ENCODE measurements at places on chromosomes 4 and X. TPM values are rescaled to one million over a fixed set of nuclear protein-coding genes. Genes with fewer than 3 reads are reported as not detected.

The HSFX1 gene
- 0.75 TPM for total RNA-seq

The FAM47E gene
- total RNA-seq = 0.54 TPM

The CXorf58 gene
- total RNA-seq = not detected

The FGFBP2 gene
- total RNA-seq = not detected

The CT45A10 gene
- total RNA-seq = not detected

The RNF128 gene
- 17.5 TPM for total RNA-seq

GRCh38 chr4:5797866-5798265 is 86.9 kb downstream of the EVC start:
- H3K4me3 ChIP-seq = no peak overlapping the region
- DNase-seq = no peak
- H3K36me3 ChIP-seq = peaks cover 36% of the 10 kb centered on the region
- H3K27me3 ChIP-seq = no peaks in the 10 kb centered on the region
- H3K4me1 ChIP-seq = no peaks in the 10 kb centered on the region

GRCh38 chrX:43655151-43656004 is 721 bp upstream of the MAOA start:
- no peaks in the 10 kb centered on the region for H3K4me1 ChIP-seq
- H3K4me3 ChIP-seq = peak overlapping the region; percentile 57
- peak; percentile 23 for DNase-seq

DNA sequence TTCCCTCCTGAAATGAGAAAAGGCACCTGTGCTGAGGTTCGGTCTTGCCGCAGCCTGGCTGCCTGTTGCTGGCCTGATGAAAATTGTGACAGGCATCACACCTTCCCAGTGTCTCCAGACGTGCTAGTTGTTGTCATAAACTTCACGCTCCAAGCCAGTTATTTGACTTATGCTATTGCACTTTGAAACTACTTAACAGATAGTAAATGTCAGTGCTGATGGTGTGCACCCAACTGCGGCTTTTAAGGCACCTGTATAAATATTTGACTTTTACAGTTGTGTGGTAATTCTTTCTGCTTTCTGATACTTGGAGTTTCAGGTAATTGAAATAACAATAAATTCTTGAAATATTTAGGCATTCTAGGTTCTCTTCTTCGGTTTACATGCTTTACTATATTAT is 1.8 kb downstream of the WWC2 start:
- peaks cover 10% of the 10 kb centered on the region for H3K4me1 ChIP-seq
- no peaks in the 10 kb centered on the region for H3K27me3 ChIP-seq
- no peak overlapping the region for H3K27ac ChIP-seq
- peak overlapping the region; percentile 82 for H3K4me3 ChIP-seq

DNA sequence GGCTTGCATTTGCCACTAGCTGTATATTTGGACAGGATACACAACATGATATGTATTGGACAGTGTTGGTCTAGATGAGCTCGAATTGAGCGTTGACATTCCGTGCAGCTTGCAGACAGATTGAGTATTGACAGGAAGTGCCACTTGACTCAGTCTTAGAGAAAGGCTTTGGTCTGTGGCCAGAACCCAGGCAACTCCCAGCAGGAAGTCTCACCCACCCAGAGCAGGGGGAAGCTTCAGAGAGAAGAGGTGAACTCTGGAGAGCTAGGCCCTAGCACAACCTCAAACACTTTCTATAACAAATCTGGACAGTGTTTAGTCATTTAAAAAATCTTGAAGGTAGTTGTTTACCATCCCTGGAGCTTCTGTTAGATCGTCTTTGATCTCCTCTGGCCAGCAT is 280.5 kb downstream of the FBXW7 start:
- H3K27ac ChIP-seq = no peak overlapping the region
- H3K4me1 ChIP-seq = peaks cover 33% of the 10 kb centered on the region
- no peaks in the 10 kb centered on the region for H3K27me3 ChIP-seq
- no peaks in the 10 kb centered on the region for H3K36me3 ChIP-seq
- DNase-seq = peak; percentile 19

GRCh38 chrX:95885074-95885473 is 799.6 kb upstream of the DIAPH2 start:
- no peaks in the 10 kb centered on the region for H3K27me3 ChIP-seq
- peak; percentile 18 for DNase-seq
- no peaks in the 10 kb centered on the region for H3K36me3 ChIP-seq

GRCh38 chr4:174012886-174013259 is 270.6 kb downstream of the FBXO8 start:
- H3K27me3 ChIP-seq = no peaks in the 10 kb centered on the region
- no peaks in the 10 kb centered on the region for H3K36me3 ChIP-seq
- no peak overlapping the region for H3K27ac ChIP-seq
- no peak overlapping the region for H3K4me3 ChIP-seq

DNA sequence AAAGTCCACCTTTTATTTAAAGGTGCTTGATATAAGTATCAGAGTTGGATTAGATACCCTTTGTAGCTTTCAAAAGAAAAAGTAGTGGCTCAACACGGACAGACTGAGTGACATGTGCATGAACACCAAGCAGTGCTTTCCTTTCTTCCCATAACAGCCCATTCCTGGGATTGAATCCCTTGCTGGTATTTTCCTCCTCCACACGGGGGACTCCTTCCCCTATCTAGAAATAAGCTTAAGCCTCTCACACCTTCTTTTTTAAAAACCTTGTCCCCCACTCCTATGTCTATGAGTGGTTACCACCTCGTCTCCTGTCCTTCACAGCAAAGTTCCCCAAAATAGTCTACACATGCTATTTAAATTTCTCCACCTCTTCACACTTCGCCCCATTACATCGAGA is 5.1 kb downstream of the AP1S2 start:
- no peaks in the 10 kb centered on the region for H3K27me3 ChIP-seq
- H3K27ac ChIP-seq = no peak overlapping the region
- no peaks in the 10 kb centered on the region for H3K4me1 ChIP-seq
- H3K4me3 ChIP-seq = no peak overlapping the region
- H3K36me3 ChIP-seq = peaks cover 2% of the 10 kb centered on the region

- H3K4me3 ChIP-seq = no peak overlapping the region
- H3K4me1 ChIP-seq = no peaks in the 10 kb centered on the region
- DNase-seq = no peak
- no peak overlapping the region for H3K27ac ChIP-seq
- no peaks in the 10 kb centered on the region for H3K36me3 ChIP-seq
Measured at GRCh38 chr4:110795971-110796370, 173.1 kb upstream of the PITX2 start.

DNA sequence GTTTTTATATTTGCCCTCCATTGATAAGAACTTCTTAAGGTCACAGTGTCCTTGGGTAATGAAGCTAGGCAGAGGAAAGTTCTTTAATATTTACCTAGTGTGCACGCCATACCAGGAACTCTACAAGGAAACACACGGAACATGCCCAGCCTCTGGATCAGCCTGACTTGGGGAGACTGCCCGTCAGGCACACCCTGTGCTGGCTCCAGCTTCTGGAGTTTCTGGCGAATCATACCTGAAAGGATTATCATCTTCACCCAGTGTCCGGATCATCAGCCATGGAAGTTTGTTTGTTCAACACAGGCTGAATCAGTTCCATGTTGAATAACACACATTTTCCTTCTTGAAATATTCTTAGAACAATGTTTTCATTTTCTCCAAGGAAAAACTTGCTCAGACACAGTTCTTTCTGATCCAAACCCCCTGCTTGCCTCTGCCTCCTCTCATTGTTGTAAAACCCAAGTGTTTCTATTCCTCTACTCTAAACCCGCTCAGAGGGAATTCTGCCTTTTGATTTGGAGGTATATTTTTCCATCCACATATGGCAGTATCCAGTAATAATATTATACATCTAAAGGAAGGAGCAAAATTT is 176.7 kb downstream of the SHROOM3 start:
- no peaks in the 10 kb centered on the region for H3K36me3 ChIP-seq
- peak; percentile 53 for DNase-seq
- peaks cover 28% of the 10 kb centered on the region for H3K4me1 ChIP-seq
- peak overlapping the region; percentile 71 for H3K27ac ChIP-seq
- peak overlapping the region; percentile 21 for H3K4me3 ChIP-seq
- H3K27me3 ChIP-seq = no peaks in the 10 kb centered on the region

GRCh38 chr4:145090380-145090779 is 7.6 kb downstream of the ANAPC10 start:
- H3K27ac ChIP-seq = no peak overlapping the region
- peaks cover 4% of the 10 kb centered on the region for H3K4me1 ChIP-seq
- DNase-seq = no peak
- H3K27me3 ChIP-seq = no peaks in the 10 kb centered on the region
- H3K4me3 ChIP-seq = no peak overlapping the region

GRCh38 chr4:53961351-53961750 is 103.1 kb downstream of the CHIC2 start:
- H3K27me3 ChIP-seq = no peaks in the 10 kb centered on the region
- peak; percentile 39 for DNase-seq
- H3K4me1 ChIP-seq = peaks cover 26% of the 10 kb centered on the region
- no peaks in the 10 kb centered on the region for H3K36me3 ChIP-seq

- no peak overlapping the region for H3K4me3 ChIP-seq
- no peaks in the 10 kb centered on the region for H3K27me3 ChIP-seq
- H3K27ac ChIP-seq = no peak overlapping the region
- H3K4me1 ChIP-seq = no peaks in the 10 kb centered on the region
- DNase-seq = no peak
Measured at GRCh38 chr4:100895556-100896197, 377.9 kb upstream of the EMCN start.

DNA sequence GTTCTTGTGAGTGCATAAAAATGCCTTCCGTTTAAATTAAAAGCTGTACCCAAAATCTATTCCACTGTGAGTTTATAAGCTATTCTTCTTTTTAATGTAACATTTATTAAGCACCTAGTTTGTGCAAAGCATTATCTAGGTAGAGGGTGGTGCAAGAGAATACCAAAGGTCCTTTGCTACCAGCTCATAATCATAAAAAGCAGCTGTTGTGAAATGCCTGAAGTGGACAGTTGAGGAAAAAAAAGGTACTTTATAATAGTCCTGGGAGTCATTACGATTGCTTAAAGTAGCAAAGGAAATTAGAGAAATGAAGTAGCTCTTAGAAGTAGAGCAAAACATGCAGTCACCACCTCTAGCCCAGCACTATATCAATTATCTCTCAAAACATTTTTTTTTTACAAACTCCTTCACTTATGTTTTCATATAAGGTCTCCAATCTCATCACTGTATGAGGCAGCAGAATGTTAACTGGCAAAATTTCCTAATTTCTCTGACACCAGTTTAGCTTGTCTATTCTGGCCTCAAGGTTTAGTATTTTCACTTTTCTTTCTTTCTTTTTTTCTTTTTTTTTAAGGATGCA is 2.1 kb downstream of the MBNL3 start:
- peaks cover 3% of the 10 kb centered on the region for H3K27me3 ChIP-seq
- H3K27ac ChIP-seq = no peak overlapping the region
- H3K36me3 ChIP-seq = no peaks in the 10 kb centered on the region
- H3K4me1 ChIP-seq = no peaks in the 10 kb centered on the region
- no peak overlapping the region for H3K4me3 ChIP-seq

- H3K36me3 ChIP-seq = peaks cover 6% of the 10 kb centered on the region
- H3K4me1 ChIP-seq = peaks cover 12% of the 10 kb centered on the region
- DNase-seq = no peak
- no peak overlapping the region for H3K4me3 ChIP-seq
Measured at GRCh38 chr4:94570558-94570957, 118.8 kb downstream of the PDLIM5 start.

Measured in astrocyte (in vitro differentiated cells and primary cell).